HT1080 (cell line): ENCODE measurements at places on chromosomes 6 and 20.

DNA sequence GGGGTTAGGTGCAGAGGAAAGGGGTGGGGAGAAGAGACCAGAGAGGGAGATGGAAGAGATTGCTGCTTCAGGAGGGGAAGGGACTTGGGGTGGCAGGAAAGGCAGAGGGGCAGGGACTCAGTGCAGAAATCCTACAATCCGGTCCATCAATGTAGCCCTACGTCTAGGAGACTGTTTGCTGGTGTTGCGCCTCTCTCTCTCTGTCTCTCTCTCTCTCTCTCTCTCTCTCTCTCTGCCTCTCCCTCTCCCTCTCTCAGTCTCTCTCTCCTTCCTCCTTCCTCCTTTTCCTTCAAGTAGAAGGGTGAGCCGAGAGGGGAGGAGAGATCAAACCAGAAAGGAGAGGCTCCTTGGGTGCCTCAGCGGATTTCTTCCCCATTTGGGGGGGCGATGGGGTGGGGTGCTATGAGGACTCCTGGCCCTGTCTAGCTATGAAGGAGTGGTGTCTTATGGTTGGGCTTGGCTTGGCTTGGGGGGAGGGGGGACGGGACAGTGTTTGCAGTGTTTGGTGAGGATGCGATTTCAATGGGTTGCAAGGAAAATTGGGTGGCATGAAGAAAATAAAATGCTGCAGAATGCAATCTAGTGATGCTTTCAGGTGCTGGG lies 181.2 kb downstream of the TBXT start:
- DNase-seq, result no peak

GRCh38 chr6:157270308-157270707 lies 53.0 kb downstream of the TMEM242 start:
- DNase-seq, result no peak

DNA sequence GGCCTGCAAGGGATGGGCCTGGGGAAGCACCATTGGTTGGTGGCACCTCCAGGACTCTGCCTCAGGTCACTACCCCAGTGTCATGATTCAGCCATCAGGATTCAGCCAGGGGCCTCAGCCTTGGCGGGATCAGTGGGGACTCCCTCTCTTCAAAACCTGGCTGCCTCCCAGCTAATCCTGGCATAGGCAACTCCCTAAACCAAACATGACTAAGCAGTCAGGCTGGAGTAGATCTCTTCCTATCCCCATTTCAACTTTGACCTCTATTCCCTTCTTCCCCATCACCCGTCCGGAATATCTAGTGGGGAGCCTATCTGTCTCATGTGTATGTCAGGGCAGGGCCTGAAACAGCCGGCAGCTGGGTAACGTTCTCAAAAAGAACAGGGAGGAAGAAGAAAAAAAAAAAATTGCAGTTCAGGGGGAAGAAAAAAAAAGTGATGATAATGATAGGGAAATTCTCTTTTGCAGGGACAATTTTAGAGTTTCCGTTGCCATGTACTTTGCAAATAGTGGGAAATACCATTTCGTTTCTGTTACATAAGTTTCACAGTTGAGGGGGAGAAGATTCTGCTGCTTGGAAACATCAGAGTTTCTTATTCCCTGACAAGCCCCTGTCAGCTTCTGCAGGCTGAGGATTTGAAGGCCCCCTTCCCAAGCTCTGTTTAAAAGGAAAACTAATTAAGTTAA lies 4.1 kb upstream of the PREX1 start:
- peak; percentile 54 for DNase-seq

DNA sequence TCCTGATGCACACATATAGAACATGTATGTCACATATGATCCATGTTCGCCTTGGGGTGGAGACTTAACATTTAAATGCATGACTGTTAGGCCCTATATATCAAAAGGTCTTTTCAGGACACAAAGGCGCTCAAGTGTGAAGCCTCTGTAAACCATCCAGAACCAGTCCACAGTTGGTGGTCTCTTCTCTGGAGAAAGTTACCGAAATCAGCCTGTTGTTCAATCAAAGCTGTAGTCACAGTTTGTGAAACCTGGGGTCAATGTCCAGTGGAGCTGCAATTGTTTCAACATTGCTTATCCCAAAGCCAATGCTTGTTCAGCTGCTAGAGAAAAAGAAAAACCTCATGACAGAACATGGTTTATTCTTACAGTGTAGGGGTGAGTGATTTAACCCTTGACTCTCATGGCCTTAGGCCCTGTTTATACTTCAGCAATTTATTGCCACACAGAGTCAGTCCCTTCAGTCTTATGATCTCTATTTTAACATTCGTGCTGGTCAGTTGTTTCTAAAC lies 193.6 kb upstream of the CST7 start:
- DNase-seq, result no peak

GRCh38 chr6:12893036-12893435 lies 176.5 kb downstream of the PHACTR1 start:
- DNase-seq, result no peak

DNA sequence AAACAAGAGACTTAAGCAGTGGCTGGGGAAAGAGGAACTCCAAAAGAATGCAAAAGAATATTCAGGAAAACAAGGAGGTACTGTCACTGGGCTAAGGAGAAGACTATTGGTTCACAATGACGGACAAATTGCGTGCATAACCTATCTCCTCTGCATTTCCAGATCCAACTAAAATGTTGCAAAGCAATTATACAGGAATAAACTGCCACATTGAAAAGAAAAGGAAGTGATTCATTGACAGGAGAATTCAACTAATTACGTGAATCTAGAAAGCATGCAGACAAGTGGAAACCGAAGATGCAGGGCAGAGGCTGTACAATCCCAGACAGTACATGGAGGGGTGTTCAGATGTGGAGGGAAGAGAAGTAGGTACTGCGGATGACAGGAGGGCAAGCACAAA lies 152.8 kb upstream of the RIPOR2 start:
- peak; percentile 16 for DNase-seq

DNA sequence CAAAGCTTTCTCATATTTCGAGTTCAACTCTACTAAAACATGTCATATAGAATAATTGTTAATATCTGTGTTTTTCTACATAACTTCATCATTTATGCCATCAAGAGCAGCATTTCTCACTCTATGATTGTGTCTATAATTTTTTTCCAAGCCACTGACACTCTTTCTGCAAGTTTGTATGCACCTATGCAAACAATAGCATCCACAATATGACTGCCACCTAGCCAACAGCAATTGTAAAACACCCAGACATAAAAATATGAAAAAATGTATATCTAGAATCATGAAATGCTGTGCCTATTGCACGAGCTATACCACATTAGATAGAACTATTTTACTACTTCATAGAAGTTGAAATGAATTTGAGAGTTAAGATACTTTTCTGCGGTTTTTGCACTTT lies 286.5 kb upstream of the MARCKS start:
- DNase-seq, result no peak

DNA sequence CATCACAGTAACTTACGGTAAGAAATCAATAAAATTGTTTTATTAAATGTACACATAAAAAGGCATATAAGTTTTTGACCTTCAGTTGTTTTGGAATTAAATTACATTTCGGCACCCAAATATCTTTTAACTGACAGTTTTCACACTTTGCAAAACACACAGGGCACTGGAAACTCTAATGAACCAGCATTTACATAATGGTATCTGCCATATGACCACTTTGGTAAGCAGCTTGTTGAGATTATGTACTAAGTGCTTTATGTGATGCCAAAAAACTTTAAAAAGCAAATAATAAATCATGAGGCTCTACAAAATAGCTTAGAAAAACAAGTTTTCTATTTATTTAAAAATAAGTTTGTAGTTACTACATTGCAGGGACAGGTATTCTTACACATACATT lies 68.2 kb downstream of the IRAK1BP1 start:
- DNase-seq, result no peak

DNA sequence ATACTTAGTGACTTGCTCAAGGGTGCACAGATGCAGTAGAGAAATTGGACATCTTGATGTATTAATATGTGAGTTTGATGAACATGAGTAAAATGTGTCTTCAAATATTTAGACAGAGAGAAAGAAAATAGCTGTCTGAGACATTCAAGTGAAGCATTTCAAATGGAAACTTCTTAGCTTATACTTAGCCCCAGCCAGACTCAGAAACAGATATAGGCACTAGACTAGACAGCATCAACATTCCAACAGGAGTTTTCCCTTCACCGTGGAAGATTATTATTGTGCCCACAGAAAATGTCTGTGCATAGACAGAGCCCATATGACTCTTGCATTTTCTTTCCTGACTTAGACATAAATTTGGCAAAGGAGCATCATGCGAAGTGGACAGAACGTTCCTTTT lies 443.0 kb downstream of the PLCB1 start:
- DNase-seq, result no peak

DNA sequence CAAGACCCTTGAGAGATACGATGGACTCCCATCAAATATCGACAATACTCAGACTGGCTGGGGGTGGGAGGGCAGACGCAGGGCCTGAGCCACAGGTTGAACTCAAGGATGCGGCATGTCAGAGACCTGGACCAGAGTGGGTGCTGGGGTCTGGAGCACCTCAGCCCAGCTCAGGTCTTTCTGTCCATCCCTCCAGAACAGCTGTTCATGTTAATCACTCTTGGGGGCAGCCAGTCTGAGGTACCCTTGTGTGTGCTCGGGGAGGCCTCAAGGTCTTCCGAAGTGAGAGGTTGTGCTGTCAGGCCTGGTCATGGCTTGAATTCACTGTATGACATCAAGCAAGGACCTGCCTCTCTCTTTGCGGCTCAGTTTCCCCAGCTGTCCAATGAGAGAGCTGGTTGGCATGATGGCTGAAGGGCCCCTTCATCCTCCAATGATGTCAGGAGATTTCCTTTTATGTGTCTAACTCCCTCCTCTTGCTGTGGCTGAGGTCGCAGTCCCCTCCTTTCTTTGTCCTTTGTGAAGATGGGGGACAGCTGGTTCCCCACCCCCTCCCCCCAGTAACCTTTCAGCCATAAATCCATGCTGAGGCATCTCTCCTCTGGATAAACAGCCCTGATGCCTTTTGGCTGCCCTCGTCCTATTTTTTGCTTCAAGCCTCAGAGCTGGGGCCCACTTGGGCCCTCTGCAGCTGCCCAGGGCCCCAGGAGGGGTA lies 15.3 kb downstream of the MYH7B start:
- DNase-seq, result no peak

DNA sequence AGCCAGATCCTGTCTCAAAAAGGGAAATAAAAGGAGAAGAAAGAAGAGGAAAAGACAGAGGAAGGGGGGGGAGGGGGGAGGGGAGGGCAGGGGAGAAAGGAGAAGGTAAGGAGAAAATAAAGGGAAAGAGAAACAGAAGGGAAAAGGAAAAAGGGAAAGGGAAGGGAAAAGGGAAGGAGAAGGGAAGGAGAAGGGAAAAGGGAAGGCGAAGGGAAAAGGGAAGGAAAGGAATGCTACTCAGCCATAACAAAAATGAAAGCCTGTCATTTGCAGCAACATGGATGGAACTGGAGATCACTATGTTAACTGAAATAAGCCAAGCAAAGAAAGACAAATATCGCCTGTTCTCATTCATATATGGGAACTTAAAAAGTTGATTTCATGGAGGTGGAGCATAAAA lies 22.3 kb downstream of the RBM24 start:
- no peak for DNase-seq

DNA sequence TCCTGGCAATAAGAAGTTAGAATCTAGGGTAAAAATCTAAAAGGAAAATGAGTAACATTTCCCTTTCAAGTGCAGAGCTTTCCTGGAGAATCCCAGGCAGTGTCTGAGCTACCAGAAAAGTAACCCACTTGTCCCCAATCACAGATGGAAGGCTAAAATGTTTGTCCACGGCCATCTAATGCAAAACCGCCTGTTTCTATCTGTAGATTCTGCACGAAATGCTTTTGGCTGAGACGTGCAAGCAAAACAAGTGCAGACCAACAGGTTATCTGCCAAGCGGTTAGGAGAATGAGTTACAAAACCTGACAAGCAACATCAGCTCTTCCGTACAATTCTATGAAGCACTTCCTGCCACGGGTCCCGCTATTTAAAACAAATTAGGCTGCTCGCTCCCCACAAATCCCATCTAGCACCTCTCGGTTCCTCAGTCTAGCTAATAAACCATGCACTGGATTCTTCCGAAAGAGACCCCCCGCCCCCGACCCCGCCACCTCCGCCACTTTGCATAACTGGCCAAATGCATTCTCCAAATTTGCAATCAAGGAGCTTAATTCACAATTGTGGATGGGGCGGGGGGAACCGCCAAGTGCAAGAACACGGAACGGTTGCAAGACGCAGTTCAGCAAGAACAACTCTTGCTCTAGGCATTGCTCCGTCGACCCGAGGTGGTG lies 1.4 kb downstream of the ELOVL5 start:
- DNase-seq, result peak; percentile 11

DNA sequence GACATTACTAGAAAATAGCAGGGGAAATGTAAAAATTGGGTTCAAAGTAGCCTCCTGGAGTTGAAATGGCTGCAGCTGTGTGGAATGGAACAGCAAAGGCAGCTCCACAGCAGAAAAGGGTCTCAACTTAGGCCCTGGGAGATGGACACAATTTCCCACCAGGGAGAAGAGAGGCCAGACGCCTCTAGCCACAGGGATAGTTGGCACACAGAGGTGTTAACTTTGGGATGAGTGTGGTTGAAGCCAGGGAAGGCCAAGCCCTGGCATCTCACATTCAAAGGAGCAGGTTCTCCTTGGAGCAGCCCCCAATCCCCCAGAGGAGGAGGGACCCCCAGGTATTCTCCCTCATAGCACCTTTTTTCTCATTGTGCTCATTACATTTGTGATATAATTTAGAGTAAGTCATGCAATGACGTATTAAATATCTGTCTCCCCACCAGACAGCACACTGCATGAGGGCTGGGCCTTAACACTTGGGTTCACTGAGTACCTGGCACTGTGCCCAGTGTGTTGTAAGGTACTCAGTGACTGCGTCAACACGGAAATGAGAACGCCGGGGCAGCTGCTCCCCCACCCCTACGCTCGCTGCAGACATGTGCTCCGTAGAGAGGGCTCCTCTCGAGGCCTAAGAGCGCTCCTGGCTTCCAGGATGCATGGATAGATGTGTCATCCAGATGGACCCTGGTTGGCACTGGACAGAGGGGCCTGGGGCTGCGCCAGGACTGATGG lies 76.0 kb upstream of the CD93 start:
- DNase-seq, result no peak

- DNase-seq, result no peak
Observed at GRCh38 chr6:152630832-152631231, 6.3 kb downstream of the SYNE1 start.
